ENCODE measurements at places on chromosomes 3 and 15. TPM values are rescaled to one million over a fixed set of nuclear protein-coding genes. Genes with fewer than 3 reads are reported as not detected.

DNA sequence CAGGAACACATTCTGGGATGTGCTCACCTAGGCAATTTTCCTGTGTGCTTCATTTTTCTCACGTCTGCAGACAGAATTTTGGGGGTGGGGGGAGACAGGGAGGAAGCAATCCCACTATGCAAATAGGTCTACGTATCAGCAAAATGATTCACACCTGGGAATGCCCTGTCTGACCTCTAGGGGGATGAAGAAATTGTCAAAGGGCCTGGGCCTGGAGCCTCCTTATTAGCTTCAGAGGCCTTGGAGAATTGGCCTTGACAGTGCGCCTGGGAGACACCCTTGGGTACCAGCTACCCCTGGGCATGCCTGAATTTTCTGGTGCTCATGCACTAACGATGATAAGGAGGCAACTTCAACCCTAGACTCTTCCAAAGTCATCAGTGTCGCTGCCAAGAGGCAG is 207.5 kb downstream of the CADPS start:
- DNase-seq, result no peak

The EPHA3 gene
- not detected for total RNA-seq

The SELENOT gene
- total RNA-seq, result 162 TPM

The FGD5 gene
- not detected for total RNA-seq

- no peak for DNase-seq
Observed at GRCh38 chr3:175731543-175731942, 872.4 kb downstream of the NAALADL2 start.

GRCh38 chr15:40274350-40275274 is 8.3 kb downstream of the ANKRD63 start:
- peak; percentile 90 for DNase-seq

DNA sequence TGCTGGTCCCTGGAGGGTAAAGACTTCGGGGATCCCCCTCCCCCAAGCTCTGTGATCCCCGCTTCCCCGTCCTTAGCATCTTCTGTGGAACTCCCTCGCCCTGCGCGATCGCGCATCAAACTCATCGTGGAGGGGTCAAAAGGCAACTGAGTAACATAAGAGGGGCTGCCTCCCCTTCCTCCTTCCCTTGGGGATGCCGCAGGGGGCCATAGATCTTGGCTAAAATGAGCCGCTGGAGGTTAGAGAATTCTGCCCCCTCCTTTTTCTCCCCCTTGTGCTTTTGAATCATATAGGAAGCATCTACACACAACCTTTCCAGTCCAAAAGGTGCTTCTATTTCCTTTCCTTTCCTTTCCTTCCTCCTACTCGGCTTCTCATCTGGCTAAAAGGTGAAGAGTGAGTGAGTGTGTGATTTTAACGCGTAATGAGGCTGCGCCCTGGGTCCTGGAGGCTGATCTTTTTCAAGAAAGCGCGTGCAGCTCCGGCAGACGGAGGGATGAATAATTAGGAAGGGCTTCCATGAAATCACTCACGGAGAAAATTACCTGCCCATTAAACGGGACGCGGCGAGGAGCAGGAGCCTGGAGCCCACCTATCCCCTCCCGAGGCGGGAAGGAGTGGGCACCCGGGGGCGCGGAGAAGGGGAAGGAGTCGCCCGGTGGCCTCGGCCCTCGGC is 831 bp upstream of the ROBO2 start:
- no peak for DNase-seq

DNA sequence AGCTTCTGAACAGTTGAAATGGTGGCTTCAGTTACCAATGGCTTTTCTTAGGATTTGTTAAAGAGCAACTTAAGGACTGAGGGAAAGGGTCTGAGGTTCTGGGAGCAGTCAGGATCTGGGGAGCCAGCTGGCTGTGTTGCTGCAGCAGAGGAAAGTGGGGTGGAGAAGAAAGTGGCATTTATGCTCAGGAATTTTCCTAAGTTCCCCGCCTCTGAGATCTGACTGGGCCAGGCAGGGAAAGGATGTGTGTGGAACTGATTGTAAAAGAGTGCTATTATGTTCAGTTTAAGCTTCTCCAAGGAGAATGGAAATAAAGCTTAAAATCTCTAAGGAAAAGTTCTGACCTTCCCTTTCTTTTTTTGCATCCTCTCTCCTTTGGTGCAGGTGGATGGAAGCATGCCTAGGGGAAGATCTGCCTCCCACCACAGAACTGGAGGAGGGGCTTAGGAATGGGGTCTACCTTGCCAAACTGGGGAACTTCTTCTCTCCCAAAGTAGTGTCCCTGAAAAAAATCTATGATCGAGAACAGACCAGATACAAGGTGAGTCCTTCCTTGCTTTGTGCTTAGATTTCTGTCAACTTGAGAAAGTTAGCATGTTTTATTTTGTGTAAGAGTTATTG is 37.8 kb downstream of the IQGAP1 start:
- no peak for DNase-seq

- peak; percentile 3 for DNase-seq
Observed at GRCh38 chr15:100383302-100384107, 41.7 kb upstream of the ADAMTS17 start.

GRCh38 chr3:100151024-100151707 is 36.9 kb upstream of the FILIP1L start:
- DNase-seq, result no peak

The PCSK6 gene
- 0.74 TPM for total RNA-seq

The ANKRD34C gene
- total RNA-seq, result not detected

The BCHE gene
- not detected for total RNA-seq

DNA sequence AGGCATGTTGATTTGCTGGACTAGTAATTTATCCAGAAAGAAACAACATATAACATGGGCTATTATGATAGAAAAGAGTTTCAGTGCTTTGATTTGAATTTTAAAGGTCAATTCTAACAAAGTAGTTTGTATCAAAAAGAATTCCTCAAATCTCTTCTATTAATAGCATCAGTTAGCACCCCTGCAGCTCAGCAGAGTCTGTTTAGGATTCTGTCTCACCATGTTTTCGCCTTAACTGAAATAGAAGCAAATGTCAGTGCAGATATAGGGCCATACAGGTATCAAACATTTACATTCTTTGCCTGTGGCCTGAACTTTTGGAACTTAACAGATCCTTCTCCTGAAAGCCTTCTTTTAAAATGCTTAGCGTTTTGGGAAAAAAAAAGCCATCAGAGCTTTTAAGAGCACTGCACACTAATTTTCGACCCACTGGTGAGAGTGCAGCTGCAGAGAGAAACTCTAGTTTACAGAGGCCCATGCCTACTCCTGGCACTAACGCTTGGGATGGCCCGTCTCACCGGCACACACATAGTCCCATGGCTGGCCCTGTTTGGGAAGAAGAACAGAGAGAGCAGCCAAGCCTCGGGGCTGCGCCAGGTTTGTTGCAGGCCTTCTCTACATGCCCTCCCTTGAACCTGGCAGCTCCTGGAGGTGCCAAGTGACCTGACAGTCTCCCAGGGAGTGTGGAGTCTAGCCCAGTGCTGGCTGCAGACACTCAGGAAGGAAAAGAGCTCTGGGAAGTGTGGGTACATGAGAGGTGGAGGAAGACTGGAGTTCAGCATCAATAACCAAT is 9.9 kb upstream of the PAQR9 start:
- DNase-seq, result no peak

DNA sequence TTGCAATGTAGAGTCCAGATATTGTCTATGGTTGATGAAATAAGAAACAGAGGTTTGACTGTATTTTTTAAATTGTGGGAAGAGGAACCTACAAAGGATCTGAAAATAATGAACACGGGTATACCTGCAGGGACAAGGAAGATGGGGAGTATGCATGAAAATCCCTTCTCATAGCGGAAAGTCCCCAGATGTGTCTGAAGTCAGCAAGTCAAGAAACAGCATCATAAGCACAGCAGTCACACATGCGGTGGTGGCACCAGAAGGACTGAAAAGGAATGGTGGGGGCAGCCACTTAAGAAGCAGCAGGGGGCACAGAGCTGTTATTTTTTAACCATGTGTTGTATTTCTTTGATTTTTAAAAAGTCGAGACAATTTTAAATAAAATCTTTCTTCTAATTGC is 4.7 kb downstream of the MRPS11 start:
- DNase-seq, result no peak

DNA sequence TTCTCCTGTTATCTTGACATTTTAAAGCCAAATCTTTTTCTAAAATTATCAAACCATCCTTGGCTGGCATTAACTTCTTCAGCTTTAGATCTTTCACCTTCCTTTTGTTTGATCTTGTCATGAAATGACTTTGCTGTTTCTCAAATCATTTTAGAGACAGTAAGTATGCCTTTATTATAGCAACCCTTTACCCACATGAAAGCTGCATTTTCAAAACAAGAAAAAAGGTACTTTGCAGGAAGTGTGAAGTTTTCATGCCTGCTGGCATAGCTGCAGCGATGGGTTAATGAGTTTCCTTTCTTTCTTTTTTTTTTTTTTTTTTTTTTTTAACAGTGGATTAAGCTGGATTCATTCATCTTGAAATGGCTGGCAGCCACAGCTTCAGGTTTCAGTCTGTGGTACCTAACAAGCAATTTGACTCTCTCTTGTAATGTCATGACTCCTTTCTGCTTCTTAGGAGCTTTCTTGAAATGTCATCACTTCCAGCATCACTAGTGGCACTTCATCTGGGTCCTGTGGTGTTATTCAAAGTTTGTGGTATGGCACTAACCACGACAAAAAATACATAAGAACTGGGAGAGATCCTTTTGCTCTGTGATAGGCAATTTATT is 18.8 kb downstream of the SLC25A26 start:
- no peak for DNase-seq

DNA sequence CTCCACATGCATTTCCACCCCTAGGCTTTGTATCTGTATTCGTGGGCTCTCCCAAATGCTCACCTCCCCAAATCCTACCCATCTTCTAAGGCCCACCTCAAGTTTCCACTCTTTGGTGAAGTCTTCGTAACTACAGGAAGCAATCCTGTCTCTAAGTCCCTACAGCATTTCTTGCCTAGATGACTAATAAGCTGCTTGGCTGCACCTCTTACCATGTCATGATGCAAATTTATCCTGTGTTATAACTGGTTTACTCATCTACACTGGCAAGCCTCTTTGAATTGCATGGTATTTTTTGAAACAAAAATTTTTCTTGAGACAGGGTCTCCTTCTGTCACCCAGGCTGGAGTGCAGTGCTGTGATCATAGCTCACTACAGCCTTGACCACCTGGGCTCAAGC is 73.3 kb downstream of the SETMAR start:
- DNase-seq, result no peak

The TRH gene
- not detected for total RNA-seq

The GOLGA6A gene
- total RNA-seq, result 0.07 TPM

The GOLGA8Q gene
- 1.0 TPM for total RNA-seq

DNA sequence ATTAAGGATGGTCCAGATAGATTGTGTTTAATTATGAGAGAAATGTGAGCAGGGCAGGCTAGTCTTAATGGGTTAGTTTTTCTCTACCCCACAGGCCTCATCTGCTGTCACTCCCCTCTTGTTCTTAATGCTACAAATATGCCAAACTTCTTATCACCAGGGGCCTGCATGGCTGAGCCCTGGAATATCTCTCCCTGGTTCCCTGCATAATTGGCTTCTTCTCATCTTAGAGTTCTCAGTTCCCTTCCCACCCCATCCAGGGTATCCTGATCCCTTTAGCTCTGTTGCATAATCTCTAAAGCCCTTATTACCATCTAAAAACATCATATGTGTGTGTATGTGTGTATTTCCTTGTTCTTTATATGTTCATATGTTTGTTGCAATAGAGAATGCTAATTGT is 279.6 kb downstream of the LSAMP start:
- no peak for DNase-seq

- DNase-seq, result no peak
Observed at GRCh38 chr3:149812165-149812605, 830 bp upstream of the RNF13 start.

GRCh38 chr3:52095990-52096775 is 39.8 kb upstream of the DUSP7 start:
- no peak for DNase-seq

DNA sequence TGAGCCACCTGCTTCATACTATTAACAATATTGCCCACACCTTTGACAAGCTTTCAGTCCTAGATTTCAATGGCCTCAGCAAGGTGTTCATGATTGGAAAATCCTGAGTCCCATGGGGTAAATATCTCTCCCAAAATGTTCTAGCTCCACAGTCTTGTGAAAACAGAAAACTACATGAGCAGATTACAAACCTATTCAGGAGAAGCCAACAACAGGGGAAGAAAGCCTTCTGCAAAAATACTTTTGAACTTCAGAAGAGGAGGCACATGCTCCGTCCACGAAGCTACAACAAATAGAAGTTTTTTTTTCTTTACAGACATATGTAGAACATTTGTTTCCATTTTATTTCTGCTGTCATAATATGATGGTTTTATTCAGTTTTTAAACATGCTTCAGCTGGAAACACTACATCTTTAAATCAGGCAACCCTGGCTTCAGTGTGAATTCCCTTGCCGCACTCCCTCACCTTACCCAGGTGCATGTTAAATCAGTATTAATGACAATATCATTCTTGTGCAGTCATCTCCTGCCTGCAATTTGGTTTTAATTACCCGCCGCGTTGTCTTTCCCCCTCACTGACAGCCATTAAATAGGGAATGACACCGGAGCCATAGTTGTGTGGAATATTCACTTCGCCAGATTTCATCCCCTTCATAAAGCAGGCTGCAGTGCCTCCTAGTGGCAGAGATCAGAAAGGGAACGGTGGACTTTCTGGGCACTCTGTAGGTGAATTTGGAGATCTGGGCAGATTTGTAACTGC is 725.5 kb upstream of the ARRDC4 start:
- DNase-seq, result peak; percentile 5

DNA sequence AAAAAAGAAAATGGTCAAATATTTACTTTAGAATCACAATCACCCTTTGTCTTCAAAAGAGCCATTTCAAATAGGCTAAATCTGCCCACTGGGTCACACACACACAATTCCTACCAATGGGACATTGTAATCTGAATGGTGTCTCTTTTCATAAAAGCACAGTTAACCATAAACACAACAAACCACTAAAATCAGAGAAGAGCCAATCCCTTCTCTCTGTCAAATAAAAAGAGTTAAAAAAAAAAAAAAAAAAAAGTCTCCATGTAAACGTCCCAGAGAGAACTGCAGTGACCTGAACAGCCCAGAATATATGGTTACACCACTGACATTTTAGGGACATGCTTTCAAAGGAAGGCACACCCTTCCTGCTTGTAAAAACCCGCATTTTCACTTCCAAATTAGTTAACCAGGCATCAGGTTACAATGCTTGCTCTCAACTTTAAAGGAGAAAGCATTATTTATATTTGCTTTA is 63.7 kb downstream of the PRICKLE2 start:
- DNase-seq, result no peak

GRCh38 chr15:20280933-20281463 is 260.6 kb downstream of the GOLGA6L6 start:
- DNase-seq, result no peak

DNA sequence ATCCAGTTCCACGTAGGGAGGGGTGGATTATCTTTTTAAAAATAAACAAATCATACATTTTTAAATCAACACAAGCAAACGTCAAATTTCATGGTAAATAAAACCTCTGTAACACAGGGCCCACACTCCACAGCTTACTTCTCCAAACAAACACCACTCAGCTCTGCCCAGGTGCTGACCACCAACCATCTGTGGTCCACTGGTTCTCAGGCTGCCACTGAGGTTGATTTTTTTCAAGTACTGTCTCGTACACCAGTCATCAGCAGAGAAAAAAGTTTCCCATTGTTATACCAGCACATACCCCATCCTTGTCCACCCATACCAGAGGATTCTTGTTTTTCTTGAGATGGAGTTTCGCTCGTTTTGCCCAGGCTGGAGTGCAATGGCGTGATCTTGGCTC is 32.4 kb downstream of the CHSY1 start:
- no peak for DNase-seq

The CSPG5 gene
- 0.53 TPM for total RNA-seq

Measured in CD8-positive, alpha-beta memory T cell (primary cell).